Stimulated activated CD4-positive, alpha-beta T cell treated with anti-CD3 and anti-CD28 coated beads, Interleukin-15, amount 100 ng/mL, for 48 hours (primary cell): ENCODE measurements at places on chromosomes 6 and 20.

GRCh38 chr6:84269947-84270733, 42.7 kb upstream of the CEP162 start:
- DNase-seq, result no peak

GRCh38 chr20:41748051-41748450, 129.9 kb upstream of the CHD6 start:
- no peak for DNase-seq

- DNase-seq, result no peak
Measured at GRCh38 chr6:23952245-23952644, 173.8 kb upstream of the NRSN1 start.

DNA sequence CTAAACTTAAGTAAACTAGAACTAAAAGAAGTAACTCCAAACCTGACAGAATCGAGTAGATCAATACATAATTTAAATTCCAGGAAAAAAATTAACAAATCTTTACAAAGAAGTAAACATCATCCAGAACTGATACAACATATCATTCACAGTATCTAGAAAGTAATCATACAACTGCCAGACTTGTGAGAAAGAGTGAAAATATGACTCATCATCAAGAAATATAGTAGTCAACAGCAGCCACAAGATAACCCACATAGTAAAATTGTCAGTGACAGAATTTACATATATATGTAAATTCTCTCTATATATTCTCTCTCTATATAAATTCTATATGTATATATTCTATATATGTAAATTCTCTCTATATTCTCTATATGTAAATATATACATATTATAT, 242.8 kb upstream of the RGS17 start:
- DNase-seq, result no peak

DNA sequence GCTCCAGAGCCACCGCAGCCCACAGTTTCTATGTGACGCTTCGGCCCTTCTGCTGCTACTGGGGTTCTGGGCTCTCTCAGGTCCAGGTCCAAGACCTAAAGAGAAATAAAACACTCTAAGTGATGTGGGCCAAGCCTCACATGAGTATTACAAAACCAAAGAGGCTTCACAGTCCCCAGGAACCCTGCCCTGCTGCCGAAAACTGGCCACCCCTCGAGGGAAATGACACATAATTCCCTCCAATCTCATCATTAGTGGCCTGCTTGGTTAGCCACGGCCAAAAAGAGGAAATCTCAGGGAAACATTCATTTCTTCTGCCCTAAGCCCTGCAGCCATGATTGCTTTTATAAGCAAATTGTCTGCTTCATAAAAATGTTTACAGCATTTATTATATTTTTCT, 32.5 kb downstream of the DLL1 start:
- DNase-seq, result no peak

DNA sequence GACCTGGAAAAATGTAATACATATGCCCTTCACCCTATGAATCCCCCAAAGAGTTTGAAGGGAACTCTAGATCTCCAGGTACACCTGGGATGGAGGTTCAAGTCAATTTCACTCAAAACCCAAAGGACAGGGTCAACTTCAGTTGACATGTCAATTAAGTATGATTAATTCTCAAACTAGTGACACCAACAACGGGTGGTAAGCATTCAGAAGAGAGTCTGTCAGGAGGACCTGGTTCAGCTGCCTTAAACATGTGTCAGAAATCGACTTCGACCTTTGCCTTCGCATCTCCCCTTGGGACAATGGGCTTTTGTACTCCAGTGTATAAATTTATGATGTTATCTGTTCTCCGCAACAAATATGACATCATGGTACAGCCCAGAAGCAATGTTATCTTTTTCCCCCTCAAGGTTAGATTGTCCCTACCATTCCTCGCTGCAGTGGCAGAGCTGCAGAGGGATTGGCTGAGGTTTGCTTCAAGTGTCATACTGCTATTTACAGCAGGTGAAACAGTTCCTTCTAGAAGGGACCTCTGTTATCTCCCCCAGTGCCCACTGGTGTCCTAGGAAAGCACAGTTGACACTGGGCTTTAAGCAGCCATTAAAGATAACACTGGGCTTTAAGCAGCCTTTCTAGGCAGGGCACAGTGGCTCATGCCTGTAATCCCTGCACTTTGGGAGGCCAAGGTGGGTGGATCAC, 94.7 kb upstream of the SNX9 start:
- DNase-seq, result no peak

DNA sequence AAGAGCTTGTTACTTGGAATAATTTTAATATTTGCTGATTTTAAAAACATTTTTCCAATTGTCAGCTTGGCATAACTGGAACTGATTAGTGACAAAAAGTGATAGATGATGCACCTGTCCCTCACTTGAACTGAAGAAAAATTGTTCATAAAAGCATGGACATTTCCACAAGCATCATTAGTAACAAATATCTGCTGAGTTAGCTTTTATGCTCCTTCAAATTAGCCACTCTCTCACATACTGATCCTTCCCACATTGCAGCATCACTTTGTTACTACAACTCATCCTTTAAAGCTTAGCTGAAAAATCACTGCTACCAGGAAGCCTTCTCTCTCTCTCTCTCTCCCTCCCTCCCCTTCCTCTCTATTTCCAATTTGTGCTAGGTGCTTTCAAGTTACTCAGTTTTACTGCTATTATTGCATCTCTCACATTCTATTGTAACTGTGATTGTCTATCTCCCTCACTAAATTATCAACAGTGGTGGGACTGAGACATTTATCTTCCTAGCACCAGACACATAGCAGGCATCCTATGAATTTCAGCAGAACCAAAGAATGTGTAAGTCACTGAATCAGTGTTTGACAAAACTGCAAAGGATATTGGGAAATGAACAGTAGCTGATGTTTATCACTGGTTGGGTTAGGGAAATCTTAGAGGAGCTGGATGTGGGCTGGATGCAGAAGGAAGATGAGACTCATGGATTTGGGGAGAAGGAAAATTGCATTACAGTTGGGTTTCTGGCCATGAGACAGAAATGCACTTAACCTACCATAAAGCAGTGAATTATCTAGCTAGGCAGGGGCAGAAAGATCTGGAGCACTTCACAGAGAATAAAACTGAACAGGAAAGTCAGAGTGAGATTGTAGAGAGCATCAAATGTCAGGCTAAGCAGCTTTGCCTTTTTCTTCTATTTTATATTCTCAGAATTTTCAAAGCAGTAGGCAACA, 128.4 kb upstream of the PLN start:
- no peak for DNase-seq

GRCh38 chr6:44367681-44368080, 19.8 kb upstream of the CDC5L start:
- no peak for DNase-seq

- no peak for DNase-seq
Measured at GRCh38 chr6:158567871-158568401, 8.0 kb downstream of the TMEM181 start.

DNA sequence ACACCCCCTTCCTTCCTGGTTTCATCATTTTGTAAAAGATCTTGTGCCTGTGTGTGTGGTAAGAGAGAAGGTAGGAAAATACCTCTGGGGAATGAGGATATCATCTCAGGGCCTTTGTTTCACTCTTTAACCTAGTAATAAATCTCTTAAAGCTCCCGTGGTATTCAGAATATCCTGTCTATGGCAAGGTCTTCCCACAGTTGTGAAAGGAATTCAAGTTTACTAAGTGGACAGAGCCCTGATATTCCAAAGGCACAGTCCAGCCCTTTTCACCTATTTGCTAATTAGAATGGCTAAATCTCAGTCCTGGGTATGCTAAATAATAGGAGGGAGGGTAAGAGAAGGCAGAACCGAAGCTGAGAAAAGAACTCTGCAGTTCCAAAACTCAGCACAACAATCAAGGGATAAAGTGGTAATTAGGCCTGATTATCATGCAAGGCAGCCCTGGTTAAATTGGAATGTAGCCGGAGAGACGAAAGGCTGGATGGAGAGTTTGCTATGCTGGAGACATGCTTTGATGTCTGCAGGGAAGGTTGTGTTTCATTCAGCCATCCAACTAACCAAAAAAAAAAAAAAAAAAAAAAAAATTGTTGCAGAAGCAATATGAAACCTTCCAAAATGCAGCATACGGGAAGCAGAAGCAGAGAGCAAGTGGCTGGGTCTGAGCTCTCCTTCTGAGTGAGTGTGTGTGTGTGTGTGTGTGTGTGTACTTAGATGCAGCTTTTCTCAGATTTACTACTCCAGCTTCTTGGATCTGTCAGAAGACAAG, 28.5 kb upstream of the PIM1 start:
- no peak for DNase-seq

DNA sequence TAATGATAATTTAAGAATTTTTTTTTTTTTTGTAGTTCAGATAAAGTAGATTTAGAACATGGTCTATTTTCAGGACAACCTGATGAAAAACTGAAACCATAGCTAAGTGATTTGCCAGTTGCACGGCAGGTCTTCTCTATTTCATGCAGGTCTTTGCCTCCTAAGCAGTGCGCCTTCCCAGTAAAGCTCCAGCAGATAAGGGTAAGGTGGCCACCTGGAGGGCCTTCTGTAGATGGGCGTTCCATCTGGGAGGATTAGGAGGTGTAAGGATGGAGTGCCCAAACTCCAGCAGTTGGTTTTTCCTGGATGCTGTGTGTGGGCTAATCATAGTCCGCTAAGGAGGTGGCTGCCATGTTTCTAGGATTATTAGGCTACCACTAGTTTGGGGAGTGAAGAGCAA, 107.1 kb downstream of the ARID1B start:
- DNase-seq, result no peak

DNA sequence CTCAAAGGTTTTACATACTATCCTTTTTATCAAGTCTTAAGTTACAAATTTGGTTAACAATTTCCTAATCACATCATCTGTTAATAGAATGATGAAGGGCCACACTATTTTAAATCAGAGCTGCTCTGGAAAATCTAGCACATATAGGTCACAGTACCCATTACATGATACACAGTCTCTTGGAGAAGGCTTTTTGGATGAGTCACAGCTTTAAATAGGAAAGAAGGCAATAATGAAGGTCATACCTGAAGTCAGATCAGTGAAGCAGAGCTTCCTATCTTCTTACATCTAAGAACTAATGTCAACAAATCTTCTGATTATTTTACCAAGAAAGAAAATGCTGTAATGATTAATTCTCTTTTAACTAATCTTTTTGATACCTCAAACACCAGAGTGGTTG, 248.5 kb downstream of the BTBD9 start:
- DNase-seq, result no peak

GRCh38 chr6:143158113-143158581, 97.5 kb downstream of the AIG1 start:
- DNase-seq, result no peak

DNA sequence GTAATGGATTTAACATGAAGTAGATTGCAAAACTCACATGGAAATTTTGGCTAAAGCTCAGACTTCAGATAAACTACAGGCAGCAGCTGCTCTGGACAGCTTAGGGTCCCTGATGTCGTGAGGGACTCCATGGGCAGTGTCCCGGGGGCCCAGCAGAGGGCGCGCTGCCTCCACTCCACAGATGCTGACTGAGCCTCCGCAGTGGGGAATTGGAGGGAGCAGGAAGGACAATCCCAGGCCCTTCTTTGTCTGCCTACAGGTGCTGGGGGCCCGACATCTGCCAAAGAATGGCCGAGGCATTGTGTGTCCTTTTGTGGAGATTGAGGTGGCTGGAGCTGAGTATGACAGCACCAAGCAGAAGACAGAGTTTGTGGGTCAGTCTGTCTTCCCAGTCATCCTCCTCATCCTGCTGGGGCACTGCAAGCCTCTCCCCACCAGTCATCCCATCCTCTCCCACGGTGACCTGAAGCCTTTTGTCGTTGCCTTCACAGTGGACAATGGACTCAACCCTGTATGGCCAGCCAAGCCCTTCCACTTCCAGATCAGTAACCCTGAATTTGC, 35.9 kb downstream of the PLCG1 start:
- peak; percentile 40 for DNase-seq

DNA sequence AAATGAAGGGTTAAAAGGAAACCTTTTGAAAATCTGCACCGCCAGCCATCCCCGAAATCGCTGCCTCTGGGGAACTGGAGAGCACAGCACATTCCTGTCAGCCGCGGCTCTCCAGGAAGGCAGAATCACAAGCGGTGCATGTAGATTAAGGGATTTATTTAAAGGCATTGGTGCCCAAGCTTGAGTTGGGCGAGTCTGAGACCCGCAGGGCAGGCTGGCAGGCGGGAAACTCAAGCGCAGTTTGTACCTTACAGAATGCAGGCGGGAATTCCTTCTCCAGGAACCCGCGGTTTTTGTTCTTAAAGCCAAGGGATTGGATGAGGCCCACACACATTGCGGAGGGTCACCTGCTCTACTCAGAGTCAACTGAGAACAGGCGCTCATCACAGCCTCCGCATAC, 10.8 kb downstream of the GPR31 start:
- no peak for DNase-seq

- DNase-seq, result no peak
Measured at GRCh38 chr6:5726976-5727718, 279.6 kb downstream of the NRN1 start.

GRCh38 chr6:20014508-20014907, 177.3 kb downstream of the ID4 start:
- no peak for DNase-seq
